Right lobe of liver (tissue), 6 donors: ENCODE measurements at places on chromosomes 6 and 20. TPM values are rescaled to one million over a fixed set of nuclear protein-coding genes. Genes with fewer than 3 reads are reported as not detected.

GRCh38 chr20:33463332-33464101, 20.0 kb upstream of the SNTA1 start:
- DNase-seq, result no peak

- peak; percentile 30 for DNase-seq
Measured at GRCh38 chr6:24911796-24912382, 23.9 kb downstream of the RIPOR2 start.

GRCh38 chr20:625360-625932, 15.3 kb upstream of the TCF15 start:
- DNase-seq, result no peak

DNA sequence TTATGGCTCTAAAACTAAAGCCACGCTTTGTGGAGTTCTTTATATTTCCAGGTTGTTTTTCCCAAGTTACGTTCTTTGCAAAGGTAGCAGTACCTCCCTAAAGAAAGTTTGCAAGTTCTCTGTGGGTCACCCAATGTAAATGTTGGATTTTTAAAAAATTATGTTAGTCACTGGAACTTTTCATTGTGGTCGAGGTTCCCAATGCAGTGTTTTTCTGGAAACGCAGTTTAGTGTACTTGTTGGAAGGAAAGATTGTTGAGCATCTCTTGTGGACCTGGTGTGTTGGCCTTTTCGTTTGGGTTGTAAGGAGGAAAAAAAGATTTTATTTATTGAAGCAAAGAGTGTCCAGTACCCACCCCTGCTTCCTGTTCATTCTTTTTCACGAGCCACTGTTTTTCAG, 1.4 kb downstream of the TOP1 start:
- no peak for DNase-seq

- no peak for DNase-seq
Measured at GRCh38 chr6:139764498-139764986, 390.1 kb upstream of the CITED2 start.

DNA sequence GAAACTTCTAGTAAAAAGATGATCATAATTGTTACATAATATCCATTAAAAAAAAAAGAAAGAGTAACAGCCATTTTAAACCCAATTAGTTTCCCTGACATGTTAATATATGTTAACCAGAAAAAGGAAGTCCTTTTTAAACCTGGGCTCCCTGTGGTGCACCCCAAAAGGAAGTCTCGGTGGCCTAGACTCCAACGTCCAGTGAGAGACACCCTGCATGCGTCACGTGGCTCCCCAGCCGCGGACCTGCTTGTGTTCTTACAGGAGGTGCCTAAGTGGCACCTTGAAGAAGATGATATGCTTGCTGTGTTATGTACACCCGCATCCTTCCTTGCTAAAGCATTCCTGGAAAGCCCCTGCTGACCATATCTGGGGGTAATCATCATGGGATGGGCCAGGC, 50.1 kb downstream of the FOXC1 start:
- no peak for DNase-seq

DNA sequence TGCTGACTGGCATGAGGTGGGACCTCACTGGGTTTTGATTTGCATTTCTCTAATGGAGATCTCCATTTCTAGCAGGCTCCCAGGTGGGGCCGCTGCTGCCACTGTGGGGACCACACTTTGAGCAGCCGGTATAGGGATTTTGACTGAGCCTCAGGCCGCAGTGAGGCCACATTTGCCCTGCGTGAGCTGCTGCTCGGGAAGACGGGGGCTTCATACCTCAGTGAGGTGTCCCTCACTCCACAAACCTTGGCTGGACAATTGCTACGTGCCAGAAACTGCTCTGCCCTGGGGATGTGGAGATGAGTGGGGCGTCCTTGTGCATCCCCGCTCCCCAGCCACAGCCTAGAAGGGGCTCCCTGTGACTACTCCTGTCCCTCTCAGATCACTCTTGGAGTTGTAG, 134.3 kb downstream of the ANKRD60 start:
- DNase-seq, result no peak

- no peak for DNase-seq
Measured at GRCh38 chr6:81561071-81561564, 191.4 kb downstream of the TENT5A start.

- no peak for DNase-seq
Measured at GRCh38 chr20:48339190-48339985, 488.4 kb downstream of the PREX1 start.

GRCh38 chr6:71675386-71675785, 211.0 kb upstream of the RIMS1 start:
- DNase-seq, result no peak

DNA sequence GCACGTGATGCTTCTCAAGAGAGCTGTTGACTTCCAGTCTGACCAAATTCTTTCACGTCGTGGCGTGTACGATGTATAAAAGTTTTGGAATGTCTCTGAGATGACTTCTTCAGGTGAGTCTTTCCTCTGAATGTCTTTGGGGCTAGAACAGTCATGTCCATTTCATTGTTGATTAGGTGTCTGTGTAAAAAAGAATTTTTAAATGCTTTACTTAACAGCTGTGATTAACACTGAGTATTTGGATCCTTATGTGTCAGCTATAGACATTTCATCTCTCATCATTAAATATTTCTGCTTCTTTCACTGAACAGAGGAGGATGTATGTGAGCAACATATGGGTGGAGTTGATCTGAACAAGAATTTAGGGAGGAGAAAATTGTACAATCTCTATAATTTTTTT, 29.3 kb upstream of the KIF13A start:
- DNase-seq, result no peak

DNA sequence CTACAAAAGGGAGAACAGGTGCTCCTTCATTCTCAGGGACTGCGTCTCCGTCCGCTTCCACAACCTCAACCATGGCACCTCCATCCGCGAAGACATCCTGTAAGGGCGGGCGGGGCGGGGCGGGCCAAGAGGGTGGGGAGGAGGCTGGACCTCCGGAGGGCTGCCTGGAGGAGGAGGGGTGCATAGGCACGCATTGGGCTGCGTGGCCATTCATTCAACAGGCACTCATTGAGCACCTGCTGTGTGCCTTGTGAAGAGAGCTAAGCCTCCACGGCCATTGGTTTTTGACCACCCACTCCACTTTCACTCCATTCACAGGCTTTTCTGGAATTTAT, 435 bp downstream of the ZSWIM3 start:
- no peak for DNase-seq

DNA sequence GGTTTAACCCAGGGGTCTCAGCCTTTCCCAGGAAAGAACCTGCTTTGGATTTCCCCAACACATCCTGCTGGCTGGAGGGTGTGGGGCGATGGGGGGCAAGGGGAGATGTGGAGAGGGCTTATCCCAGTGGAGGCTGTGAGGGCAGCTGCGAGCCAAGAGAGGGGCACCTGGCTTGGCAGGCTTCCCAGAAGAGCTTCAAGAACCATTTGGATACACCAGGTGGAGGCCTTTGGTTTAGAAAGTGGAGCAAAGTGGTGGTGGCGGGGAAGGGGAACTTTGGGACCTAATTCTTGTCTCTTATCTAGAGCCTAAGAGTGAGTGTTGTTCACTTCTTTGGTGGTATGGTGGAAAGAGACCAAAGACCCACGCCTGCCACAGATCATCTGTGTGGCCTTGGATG, 12.4 kb downstream of the CD40 start:
- peak; percentile 27 for DNase-seq

DNA sequence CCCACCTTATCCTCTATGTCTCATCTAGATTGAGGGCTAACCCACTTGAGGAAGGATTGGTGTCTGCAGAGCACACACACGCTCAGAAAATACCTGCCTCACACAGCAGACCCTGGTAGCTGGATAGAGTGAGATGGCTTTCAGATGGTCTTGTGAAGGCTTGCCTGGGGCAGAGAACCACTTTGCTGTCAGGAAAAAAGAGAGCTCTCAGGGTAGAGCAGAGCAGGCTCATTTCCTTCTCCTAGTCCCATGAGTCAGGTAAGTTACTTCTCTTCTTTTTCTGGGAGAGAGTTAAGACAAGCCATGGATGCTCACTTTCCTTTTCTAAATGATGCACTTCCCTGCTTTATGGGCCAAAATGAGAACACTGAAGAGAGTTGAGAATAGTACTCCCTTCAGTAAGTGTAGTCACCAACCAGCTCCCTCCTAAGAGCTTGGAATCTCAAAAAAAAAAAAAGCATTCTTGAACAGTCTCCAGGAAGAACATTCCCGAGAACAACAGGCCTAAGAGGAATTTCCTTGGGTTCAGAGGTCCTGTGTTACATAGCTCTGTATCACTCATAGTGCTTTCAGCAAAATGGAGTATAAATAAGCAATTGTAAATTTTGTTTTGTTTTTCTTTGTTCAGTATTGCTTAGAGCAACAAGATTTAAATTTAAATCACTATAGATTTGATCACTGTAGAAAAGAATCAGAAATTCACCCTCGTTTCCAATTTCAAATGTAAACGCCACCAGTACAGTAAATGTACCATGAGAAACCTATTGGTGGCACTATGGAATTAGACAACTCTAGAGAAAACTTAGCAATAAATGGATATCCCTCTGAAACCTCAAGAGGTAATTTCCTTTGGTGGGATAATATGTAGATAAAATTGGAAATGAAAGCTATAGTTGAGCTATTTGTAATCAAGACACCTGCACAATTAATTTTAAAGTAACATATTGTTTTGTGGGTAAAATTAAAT, 530.3 kb downstream of the RFPL4B start:
- DNase-seq, result no peak

DNA sequence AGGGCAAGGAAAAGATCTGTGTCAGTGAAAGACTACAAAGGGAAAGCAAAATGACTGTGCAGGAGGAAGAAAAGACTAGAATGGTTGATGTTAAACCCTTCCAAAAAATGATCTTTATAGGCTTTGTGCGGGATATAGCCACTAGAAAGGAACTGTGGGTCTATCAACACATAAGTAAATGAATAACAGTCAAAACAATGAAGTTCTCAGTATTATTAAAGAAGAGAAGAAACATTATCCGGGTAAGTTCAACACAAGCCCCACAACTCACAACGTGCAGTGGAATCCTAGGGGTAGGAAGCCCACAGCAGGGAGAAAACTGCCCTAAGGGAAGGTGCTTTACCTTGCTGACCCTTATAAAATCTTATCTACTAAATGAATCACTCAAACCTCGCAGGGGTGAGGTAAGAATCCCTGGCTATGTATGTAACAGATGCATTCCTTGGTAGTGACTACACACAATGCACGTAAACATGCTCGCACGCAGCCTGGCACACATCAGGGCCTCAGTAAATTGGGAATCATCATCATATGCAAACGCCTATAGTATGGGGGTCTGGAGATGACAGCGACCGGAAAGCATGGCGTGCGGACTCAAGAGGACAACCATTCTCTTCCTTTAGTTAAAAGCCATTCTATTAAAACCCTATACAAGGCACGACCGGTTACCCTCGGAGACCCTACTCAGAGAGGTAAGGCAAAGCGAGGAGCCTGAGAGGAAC, 11.3 kb downstream of the TFAP2A start:
- no peak for DNase-seq

GRCh38 chr20:44052166-44052565, 134.8 kb downstream of the JPH2 start:
- peak; percentile 15 for DNase-seq

DNA sequence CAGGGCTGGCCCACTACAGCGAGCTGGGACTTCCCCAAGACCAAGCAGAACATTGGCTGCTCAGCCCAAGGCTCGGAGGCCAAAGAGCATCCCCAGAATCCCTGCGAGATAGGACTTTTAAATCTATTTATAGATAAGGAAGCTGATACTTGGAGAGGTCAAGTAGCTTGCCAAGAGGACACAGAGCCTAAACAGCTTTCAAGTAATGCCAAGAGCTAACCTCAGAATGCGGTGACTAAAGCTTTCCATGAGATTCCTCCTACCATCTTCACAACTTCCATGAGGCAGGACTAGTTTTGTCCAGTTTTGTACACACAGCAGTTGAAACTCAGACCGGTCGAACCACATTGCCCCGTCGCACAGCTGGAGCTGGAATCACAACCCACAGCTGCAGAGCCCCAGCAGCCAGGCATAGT, 168.1 kb upstream of the TOP1 start:
- DNase-seq, result no peak

- no peak for DNase-seq
Measured at GRCh38 chr6:137218473-137218916, 690 bp downstream of the IFNGR1 start.

GRCh38 chr6:148525453-148525852, 182.8 kb downstream of the SASH1 start:
- DNase-seq, result no peak

GRCh38 chr6:89564752-89565427, 73.7 kb downstream of the LYRM2 start:
- DNase-seq, result no peak

DNA sequence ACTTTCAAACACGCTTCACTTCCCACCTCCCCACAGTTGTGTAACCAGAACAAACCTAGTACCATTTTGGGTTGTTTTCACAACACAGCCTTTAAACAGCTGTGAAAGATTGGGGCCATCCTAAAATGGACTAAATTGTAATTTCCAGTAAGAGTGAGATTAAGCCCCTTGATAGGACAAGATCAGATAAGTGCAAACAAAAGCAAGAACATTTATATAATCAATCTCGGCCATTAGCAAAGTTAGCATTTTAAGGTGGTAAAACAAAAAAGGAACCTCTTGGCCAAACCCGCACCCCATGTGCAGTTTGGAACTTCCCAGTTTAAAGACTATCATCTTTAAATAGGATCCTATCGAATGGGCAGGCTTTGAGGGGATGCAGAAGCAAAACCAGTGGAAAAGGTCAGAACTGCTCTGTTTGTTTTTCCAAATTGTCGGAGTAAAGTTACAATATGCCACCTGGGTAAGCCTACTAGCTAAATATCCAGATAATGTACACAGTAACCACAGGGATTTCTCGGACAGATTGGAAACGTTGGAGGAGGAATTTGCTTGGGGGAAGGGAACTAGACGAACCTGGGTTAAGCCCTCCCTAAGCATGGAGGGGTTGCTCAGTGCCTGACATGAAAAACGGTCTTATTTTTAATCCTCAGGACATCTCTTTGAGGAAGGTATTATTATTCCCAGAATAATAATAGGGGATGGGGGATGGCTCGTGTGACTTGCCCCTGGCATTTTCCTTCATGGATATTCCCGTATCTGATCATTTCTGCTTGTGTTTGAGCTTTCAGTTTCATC, 159.8 kb upstream of the SALL4 start:
- DNase-seq, result no peak

GRCh38 chr6:1609041-1609647, 571 bp upstream of the FOXC1 start:
- no peak for DNase-seq

DNA sequence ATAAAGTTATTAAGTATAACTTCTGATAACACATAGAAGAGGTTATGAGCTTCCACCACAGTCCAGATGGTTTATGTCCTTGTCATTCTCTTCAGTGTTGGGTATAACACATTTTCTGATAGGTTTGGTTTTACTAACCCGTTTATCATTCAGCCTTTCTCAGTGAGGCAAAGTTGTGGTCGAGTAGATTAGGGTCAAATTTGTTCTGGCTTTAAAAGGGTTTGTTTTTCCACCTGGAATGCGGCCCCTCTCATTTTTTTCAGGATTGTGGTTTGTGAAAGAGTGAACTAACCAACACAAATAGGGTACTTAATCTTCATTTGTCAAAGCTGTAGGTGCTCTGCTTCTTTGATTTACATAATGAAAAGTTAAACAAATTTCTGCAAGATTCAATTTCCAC, 204.2 kb upstream of the ASCC3 start:
- DNase-seq, result no peak

GRCh38 chr20:13821876-13822275, 37.0 kb downstream of the NDUFAF5 start:
- DNase-seq, result no peak

The ARMH2 gene
- not detected for total RNA-seq

The HNF4A gene
- 128 TPM for total RNA-seq

The OPRL1 gene
- total RNA-seq, result not detected

The MTFR2 gene
- 0.68 TPM for total RNA-seq

The DPPA5 gene
- not detected for total RNA-seq

The OR2B6 gene
- total RNA-seq, result not detected

The TNNC2 gene
- total RNA-seq, result not detected

The MEI4 gene
- total RNA-seq, result 0.79 TPM
